Foreskin fibroblast (primary cell): ENCODE measurements at places on chromosomes 7 and 10.
A peak's percentile ranks its signal among the peaks of the same experiment; 100 is the strongest.

GRCh38 chr10:119541046-119541445, 1.5 kb downstream of the RGS10 start:
- DNase-seq = no peak

DNA sequence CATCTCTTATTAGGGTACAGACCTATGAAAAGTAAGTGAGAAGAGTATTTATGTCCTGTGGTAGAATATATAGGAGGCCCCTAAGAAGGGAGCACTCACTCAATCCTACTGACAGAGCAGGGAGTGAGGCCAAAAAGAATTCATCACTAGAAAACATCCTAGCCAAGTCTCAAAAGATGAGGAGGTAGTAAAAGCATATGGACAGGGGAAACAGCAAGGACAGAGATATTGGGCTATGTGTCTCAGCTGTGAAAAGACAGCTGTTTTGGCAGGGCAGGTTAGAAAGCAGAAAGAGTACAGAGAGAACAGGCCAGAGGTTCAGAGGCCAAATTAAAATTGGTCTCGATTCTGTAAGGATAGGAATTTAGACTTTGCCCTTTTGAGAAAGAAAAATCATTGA, 548.3 kb upstream of the ANKRD30A start:
- no peak for DNase-seq

GRCh38 chr10:24711465-24711864, 12.2 kb downstream of the ARHGAP21 start:
- DNase-seq = no peak

DNA sequence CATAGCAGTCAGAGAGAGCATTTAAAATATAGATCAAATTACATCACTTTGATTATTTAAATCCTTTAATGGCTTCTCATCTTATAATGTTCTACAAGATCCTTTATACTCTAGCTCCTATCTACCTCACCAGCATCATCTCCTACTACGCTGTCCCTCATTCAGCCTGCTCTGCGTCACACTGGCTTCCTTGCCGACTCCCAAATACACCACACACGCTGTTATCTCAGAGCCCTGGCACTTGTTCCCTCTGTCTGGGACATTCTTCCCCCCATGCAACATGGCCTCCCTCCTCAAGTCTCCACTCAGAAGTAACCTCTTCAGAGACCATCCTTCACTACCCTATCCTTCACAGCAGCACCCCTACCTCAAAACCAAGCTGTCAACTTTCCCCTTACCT, 46.7 kb downstream of the RNLS start:
- DNase-seq = no peak

- no peak for DNase-seq
These were observed 135.8 kb downstream of the CAMK1D start for GRCh38 chr10:12484941-12485805.

- no peak for DNase-seq
These were observed 97.2 kb upstream of the SEMA3A start for GRCh38 chr7:84291756-84292155.

- no peak for DNase-seq
These were observed 18.3 kb upstream of the ELMO1 start for GRCh38 chr7:37467002-37467401.

DNA sequence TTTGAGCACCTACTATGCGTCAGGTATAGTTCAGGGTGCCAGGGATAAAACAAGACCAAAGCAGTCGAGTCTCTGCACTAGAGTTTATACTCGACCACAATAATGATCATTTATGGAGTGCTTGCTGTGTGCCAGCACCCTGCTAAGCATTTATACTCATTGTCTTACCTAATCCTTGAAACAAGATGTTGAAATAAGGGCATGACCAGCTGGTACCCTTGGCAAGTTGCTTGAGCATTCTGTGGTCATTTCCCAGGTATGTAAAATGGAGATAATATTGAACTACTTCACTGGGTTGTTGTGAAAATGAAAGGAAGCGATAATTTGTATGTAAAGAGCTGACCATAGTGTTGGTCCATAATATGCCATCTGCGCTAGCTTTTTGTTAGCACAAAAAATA, 185.4 kb downstream of the CYP26A1 start:
- DNase-seq = no peak

DNA sequence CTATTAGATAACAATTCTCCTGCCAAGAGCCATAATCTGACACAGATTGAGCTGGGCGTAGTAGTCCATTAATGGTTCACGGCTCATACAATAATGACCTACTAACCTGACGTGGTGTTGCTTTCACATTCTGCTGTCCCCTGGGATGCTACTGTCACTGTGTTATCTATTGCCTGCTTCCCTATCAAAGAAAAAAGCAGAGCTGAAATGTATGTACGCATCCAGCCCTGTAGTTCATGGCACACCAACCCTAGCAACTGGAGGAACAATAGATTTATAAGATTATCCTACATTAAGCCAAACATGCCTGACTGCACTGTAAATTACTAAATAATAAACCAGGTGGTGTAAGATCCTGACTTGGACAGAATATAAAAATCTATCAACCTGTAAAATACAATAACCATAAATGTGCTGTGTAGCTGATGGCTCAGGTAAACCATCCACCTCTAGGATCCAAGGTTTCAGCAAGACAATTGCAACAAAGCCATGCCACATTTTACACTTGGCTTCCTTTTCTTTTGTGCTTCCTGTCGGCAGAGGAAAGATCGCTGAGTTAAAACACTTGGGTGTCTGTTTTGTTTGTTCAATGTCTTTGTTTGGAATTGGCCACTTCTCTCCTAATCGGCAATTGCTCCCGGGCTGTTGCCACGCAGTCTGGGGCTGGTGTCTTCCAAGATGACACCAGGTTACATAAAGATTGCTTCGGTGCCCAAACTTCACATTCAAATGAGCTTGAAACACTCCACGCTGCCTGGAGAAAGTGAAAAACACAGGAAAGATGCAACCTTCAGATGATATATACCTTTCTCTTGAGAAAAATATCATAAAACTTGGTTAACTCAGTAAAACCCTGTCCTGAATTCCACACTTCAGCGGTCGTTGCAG, 143.9 kb upstream of the MGMT start:
- no peak for DNase-seq

DNA sequence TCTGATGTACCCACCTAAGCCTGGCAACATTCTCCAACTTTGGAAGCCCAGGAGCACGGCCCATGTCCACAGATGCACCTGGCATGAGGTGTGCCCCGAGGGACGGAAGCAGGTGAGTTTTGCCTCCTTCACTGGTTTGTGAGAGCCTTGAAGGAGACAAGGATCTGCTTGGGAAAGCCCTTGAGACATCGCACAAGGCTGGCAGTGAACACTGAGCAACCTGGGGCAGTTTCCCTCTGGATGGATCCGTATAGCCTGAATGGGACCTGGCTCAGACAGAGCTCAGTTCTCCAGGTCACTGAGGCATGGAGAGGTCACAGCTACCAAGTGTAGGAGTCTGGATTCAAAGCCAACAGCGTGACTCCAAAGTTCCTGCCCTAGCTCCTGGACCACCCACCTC, 8.8 kb upstream of the NUPR2 start:
- no peak for DNase-seq

DNA sequence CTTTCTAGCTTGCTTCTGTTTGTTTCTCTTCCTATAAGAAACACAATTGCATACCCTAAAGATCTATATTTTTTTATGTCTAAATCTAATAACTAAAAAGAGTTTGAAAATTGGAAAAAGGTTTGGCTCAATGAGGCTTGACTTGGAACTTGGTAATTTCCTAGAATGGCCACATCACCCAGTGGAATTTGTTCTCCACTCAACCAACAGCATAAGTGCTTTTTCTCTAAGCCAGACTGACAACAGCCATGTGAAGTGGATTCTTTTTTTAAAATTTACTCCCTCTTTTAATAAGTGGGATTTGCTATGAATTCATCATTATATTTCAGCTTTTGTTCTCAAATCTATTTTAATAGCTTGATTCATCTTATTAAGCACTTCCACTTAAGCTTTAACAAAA, 33.8 kb downstream of the GBF1 start:
- DNase-seq = no peak

DNA sequence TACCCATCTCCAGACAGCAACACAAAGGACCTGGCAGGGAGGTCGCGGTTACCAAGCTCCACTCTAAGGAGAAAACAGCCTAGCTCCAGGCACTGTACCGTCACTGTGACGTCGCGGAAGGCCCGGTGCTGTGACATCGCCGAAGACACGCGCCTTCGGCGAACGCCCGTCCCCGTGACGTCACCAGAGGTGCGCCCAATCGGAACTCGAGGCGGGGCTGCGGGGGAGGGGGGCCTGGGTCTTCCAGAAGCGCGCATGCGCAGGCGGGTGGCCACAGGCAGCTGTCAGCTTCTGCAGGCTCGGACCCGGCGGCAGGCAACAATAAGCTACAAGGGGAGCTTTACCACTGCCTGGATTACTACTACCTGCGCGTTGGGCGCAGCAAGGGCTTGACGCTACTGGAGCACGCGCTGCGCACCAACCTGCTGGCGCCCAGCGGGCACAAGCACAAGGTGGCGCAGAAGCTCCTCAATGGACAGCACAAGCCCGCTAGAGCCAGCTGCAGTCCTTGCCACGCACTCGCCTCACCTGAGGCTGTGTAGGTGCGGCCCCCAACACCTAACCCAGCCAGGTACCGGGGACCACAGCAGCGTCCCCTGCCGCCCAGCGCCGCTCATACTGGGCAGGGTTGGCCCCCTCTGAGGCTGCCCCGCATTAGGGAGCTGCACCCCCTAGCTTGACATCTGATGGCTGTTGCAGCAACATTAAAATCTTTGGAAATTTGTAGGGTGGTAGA, 208.4 kb downstream of the TPST1 start:
- DNase-seq = peak; percentile 43

GRCh38 chr7:105621176-105621575, 39.9 kb upstream of the EFCAB10 start:
- DNase-seq = no peak

- DNase-seq = peak; percentile 82
These were observed 220.5 kb upstream of the HGF start for GRCh38 chr7:81990395-81990794.

- DNase-seq = no peak
These were observed 1.8 kb upstream of the NUB1 start for GRCh38 chr7:151339651-151340382.

DNA sequence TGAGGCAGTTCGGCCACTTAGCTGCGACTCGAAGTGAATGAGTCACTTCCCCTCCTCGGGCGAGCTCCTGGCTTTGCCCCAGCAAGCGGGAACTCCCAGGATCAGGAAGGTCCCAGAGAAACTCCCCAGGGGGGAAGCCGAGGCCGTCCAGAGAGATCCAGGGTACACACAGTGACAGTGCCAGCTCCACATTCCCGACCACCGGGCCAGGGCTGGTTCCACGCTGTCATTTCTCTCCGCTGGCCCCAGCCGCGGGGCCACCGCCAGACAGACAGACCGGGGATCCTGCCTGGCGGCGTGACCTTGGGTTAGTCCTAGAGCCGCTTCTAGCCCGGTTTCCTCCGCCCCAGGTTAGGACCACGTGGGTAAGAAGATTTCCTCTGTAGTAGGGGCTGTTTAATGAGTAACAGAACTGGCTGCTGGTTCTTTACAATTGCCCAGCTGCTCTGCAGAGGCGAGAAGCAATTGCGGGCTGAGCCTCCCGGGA, 463 bp upstream of the UPP1 start:
- DNase-seq = peak; percentile 93

- DNase-seq = no peak
These were observed 33.5 kb downstream of the ZNF800 start for GRCh38 chr7:127359011-127359410.
